Cortex of kidney (tissue), 1 donor: ENCODE measurements at places on chromosomes 1 and 21.

DNA sequence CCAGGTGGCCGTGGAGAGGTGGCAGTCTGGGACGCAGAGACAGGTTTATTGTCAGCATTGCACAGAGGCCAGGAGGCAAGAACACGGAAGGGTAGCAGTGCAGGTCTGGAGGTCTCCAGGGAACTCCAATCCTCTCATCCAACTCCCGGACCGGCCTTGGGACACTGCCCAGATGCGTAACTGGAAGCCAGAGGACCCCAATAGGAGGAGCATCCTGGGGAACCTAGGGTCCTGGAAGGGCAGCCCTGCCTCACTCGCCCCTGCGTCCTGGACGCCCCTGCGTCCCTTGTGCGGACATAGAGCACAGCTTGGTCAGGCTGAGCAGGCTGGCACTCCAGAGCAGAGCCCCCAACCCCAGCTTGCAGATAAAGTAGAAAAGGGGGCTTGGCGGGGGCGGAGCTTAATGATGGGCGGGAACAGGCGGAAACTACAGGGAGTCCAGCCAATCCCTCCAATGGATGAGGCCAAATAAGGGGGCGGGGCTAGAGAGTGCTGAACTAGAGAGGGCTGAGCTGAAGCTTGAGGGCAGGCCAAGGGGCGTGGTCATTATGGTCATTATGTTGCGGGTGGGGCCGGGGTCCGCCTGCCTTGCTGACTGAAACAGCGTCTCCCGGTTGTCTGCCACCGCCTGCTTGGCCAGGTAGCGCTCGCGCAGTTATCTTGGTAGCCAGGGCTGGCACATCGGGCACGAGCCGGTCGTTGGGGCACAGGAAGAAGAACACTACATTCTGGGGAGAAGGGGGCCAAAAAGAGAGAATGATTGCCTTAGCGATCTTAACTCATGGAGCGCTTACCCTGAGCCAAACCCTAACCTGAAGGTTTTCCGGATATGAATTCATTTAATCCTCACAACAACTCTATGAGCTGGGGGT is 3.7 kb upstream of the ARHGEF19 start:
- DNase-seq, result no peak

DNA sequence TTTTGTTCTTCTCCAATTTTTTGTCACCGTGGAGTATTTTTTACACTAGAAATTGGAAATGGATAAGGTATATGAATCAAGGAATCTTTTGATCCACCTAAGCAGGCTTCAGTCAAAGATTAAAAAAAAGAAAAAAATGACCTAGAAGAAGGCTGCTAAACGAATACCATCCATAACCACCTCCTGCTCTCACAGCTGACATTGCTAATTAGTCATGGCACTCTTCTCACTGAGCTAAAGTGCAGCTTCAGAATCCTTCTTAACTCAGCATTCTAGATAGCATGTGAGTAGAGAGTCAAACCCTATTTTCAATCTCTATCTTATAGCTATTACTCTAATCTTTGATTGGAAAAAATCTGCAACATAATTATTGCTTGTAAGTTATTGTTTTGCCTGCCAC is 40.2 kb upstream of the ST6GALNAC5 start:
- DNase-seq, result no peak

GRCh38 chr1:64010316-64010715 is 193.1 kb upstream of the UBE2U start:
- DNase-seq, result no peak

DNA sequence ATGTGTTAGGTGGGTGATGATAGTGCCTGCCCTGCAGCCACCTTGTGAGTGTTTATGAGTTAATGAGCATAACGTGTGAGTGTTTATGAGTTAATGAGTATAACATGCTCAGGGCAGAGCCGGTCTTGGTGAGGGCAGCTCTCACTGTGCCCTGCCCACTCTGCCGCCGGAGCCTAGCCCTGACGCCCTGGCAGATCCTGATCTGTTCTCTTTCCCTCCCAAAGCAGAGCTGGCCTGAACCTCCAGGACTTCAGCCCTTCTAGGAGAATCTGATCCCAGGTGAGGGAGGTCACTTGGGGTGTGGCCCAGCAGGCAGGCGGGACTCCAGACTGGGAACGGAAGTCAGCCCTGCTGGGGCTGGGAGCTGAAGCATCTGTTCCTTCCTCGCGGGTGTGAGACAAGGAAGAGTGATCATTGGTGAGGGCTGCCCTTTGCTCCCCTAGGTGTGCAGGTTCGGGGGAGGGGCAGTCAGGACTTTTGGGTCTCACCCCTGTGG is 5.7 kb downstream of the FBLIM1 start:
- no peak for DNase-seq

DNA sequence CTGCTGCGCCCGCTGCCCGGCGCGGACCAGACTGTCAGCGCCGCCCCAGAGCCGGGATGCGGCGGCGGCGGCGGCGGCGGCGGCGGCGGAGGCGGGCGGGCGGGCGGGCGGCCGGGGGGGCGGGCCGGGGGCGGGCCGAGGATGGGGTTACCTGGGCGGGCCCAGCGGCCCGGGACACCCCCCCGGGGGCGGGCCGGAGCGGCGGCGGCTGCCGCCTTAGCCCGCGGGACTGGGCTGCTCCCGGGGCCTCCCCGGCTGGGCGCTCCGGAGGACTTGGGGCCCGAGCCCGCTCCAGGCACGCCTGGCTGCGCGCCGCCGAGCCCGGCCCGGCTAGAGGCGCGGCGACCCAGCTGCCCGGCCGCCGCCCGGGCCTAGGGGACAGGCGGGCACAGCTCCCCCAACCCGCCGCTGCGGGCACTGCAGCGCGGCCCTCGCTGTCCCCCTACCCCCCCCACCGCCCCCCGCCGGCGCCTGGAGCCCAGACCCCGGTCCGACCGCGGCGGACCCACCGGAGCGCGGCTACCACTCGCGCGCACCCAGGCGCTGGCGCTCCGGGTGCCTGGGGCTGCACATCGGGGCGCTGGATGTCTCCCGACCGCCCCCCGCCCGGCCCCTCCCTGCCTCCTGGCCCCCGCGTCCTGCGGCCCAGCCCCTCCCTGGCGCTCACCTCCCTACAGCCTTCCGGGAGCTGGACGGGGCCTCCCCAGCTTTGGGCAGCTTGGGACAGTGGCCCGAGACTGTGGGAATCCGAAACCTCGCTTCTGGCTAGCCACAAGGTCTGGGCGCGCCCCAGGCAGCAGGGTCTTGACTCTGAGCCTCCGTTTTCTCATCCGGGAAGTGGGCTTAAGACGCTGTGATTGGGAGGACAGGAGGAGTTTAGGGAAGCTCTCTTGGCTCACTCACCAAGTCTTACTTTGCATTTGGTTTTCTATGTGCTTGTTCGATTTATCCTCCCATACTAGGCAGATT is at the start of gene WNT4:
WNT4 (minus strand) TSS at position 33 of the 969 bp plus-strand sequence. CDS start 175 bp downstream, outside the sequence.
- no peak for DNase-seq

DNA sequence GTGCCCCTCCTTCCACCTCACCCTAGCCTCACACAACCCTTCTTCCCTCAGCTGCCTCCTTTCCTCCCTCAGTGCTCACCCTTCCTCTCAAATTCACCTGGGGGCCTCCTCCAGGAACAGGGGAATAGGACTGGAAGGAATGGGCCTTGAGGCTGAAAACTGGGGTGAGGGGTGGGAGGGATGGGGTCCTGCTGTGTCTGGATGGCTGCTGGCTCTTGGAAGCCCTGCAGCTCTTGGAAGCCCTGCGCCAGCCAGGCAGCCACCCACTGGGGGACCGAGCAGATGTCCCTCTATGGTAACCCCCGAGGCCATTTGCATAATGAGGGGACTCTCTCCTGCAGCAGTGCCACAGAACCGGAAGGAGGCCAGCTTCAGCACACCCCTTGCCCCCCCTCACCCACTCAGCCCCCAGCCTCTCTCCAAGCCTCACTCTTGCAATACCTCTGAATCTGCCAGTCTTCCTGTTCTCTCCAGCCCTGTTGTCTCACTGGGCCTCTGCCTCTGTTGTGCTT is 85.2 kb downstream of the KIRREL1 start:
- DNase-seq, result no peak

DNA sequence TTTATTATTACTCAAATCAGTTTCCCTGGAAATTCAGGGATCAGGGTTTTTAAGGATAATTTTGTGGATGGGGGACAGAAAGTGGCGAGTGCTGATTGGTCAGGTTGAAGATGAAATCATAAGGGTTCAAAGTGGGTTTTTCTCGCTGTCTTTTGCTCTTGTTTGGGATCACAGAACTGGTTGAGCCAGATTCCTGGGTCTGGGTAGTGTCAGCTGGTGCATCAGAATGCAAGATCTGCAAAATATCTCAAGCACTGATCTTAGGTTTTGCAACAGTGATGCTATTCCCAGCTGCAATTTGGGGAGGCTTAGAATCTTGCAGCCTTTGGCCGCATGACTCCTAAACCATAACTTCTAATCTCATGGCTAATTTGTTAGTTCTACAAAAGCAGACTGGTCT is 9.3 kb downstream of the CHI3L2 start:
- DNase-seq, result no peak

GRCh38 chr1:230725256-230726012 is 11.5 kb upstream of the AGT start:
- no peak for DNase-seq

DNA sequence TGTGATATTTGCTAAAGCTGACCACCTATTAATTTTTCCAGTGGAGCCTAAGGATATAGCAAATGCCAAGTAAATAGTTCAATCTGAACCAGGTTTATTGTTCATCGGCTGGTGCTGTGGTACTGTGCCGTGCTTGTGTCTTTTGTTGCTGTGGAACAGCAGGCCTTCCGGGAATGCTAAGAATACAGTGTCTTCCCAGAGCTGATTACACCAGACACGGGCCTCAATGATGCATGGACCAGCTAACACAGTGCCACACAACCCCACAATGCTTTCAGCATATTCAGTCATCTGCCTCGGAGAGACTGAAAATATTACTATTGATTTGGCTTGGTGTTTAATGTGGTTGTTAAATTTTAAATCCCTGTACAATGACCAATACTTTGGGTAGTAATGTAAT is 415.4 kb downstream of the PTBP2 start:
- DNase-seq, result no peak

- no peak for DNase-seq
Observed at GRCh38 chr1:60463146-60463545, 389.6 kb upstream of the C1orf87 start.

GRCh38 chr1:207868774-207869721 is 41.9 kb downstream of the CD34 start:
- DNase-seq, result peak; percentile 25

DNA sequence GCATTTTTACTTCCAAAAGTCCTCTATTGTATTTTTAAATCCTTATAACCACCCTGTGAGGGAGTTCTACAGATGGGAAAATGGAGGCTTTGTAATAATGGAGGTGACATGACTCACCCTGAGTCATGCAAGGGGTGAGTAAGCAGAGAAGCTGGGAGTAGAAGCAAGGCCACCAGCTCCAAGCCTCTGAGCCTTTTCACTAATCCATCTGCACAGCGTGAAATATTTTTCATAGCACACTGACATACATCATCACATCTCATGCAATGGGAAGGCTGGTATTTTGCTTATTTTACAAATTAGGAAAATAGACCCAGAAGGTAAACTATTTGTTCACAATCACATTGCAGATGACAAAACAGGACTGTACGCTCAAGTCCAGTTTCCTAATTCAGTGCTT is 96.9 kb downstream of the KCNH1 start:
- no peak for DNase-seq

GRCh38 chr1:43636006-43636641 is 13.8 kb upstream of the KDM4A start:
- DNase-seq, result no peak

GRCh38 chr1:85573322-85573721 is 7.2 kb upstream of the CCN1 start:
- DNase-seq, result no peak

GRCh38 chr1:109514846-109515245 is 5.3 kb upstream of the AMIGO1 start:
- DNase-seq, result no peak

DNA sequence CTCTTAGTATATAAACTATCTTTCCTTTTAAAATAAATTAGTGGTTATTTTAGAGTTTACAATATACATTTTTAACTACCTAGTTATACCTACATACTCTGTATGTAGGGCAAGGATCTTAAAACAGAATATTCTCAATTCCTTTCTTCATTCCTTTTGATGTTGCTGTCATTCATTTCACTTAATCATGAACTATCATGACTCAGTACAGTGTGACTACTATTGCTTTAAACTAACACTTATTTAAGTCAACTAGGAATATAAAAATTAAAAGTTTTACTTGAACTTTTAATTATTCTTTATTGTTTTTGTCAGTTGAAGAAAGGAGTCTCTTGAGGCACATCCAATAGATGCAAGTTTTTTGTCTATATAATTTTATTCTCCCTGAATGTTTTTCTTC is 726.4 kb downstream of the BRINP3 start:
- DNase-seq, result no peak

GRCh38 chr1:192553741-192554140 is 21.8 kb upstream of the RGS1 start:
- no peak for DNase-seq

DNA sequence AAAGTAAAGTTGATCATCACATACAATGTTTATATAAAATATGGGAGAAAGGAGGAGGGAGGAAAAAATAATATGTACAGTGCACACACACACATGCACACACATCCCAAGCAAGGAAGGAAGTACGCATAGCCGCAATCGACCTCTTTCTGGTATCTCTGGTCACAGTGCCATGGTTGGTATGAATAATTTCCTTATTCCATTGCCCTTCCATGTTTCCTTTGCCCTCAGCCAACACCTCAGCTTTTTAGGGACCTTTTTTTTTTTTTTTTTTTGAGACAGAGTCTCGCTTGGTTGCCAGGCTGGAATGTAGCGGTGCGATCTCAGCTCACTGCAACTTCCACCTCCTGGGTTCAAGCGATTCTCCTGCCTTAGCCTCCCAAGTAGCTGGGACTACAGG is 20.6 kb downstream of the CITED4 start:
- DNase-seq, result no peak

DNA sequence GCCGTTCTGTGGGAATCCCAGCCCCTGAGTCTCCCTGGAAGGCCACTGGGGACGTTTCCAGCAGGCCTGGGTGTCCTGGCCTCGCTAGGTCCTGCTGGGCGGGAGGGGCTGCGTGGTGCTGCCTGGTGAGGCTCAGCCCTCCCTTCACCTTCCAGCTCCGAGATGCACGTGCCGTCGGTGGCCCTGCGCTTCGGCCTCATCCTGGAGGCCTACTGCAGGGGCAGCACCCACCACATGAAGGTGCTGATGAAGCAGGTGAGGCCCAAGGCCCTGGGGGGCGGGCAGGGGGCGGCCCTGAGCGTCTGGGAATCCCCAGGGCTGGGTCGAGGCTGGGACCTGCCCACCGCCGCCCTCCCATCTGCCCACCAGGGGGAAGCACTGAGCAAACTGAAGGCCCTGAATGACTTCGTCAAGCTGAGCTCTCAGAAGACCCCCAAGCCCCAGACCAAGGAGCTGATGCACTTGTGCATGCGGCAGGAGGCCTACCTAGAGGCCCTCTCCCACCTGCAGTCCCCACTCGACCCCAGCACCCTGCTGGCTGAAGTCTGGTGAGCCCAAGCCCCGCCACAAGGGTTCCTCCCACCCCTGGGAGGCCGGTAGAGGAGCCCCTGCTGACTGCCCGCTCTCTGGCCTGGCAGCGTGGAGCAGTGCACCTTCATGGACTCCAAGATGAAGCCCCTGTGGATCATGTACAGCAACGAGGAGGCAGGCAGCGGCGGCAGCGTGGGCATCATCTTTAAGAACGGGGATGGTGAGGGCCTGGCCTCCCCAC is 70.3 kb downstream of the PIK3CD start:
- no peak for DNase-seq

- no peak for DNase-seq
Observed at GRCh38 chr1:45409276-45409675, 69.0 kb upstream of the MUTYH start.

- no peak for DNase-seq
Observed at GRCh38 chr1:166629946-166630345, 209.3 kb upstream of the POGK start.
